ENCODE measurements at places on chromosomes 2 and 18. TPM values are rescaled to one million over a fixed set of nuclear protein-coding genes. Genes with fewer than 3 reads are reported as not detected.

GRCh38 chr2:69798909-69799526, 30.4 kb upstream of the GMCL1 start:
- no peak overlapping the region for H3K4me3 ChIP-seq
- peak; percentile 17 for DNase-seq
- H3K4me1 ChIP-seq, result peaks cover under 1% of the 10 kb centered on the region
- no peaks in the 10 kb centered on the region for H3K36me3 ChIP-seq
- no peaks in the 10 kb centered on the region for H3K27me3 ChIP-seq

- H3K4me3 ChIP-seq, result no peak overlapping the region
- no peaks in the 10 kb centered on the region for H3K27me3 ChIP-seq
Measured at GRCh38 chr18:57231864-57232263, 85.0 kb downstream of the BOD1L2 start.

- DNase-seq, result no peak
- H3K36me3 ChIP-seq, result no peaks in the 10 kb centered on the region
- H3K27ac ChIP-seq, result no peak overlapping the region
- H3K4me1 ChIP-seq, result no peaks in the 10 kb centered on the region
- no peak overlapping the region for H3K4me3 ChIP-seq
Measured at GRCh38 chr2:120994301-120994995, 258.8 kb downstream of the GLI2 start.

DNA sequence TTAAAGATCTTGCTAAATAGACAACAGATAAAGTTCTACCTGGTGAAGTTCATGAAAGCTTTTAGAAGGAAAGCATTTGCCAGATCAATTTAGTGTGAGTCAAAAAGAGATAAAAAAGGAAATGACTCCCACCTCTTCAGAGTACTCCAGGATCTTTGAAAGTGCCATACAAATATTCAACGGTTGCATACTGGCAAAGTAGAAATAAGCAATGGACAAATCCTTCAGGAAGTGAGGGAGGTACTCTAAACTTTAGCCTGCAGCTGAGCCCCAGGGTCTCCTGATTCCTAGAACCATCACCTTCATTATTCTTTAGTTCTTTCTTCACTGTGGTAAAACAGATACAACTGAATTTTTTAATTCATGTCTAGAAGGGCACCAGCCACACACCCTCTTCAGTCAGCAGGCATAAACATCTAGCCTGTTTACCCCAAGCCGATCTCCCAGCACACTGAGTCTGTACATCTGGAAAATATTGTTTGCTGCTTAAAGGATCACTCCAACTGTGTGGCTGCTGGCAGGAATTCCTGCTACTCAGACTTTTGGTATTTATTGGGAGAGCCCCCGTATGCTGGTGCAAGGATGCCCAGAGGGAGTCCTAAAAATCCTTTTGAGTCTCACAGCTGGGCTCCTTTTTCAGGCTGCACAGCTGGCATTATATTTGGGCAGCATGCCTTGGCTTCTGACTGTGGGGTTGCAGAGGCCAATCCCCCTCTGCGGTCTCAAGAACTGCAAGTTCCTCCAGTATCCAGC, 72.3 kb upstream of the SESTD1 start:
- H3K4me1 ChIP-seq, result no peaks in the 10 kb centered on the region
- no peaks in the 10 kb centered on the region for H3K36me3 ChIP-seq
- no peak for DNase-seq
- no peak overlapping the region for H3K4me3 ChIP-seq
- peaks cover 4% of the 10 kb centered on the region for H3K27me3 ChIP-seq

- H3K27me3 ChIP-seq, result no peaks in the 10 kb centered on the region
- H3K4me3 ChIP-seq, result peak overlapping the region; percentile 46
- no peaks in the 10 kb centered on the region for H3K36me3 ChIP-seq
- no peak overlapping the region for H3K27ac ChIP-seq
- no peaks in the 10 kb centered on the region for H3K4me1 ChIP-seq
Measured at GRCh38 chr18:3985020-3985419, 470.1 kb downstream of the DLGAP1 start.

DNA sequence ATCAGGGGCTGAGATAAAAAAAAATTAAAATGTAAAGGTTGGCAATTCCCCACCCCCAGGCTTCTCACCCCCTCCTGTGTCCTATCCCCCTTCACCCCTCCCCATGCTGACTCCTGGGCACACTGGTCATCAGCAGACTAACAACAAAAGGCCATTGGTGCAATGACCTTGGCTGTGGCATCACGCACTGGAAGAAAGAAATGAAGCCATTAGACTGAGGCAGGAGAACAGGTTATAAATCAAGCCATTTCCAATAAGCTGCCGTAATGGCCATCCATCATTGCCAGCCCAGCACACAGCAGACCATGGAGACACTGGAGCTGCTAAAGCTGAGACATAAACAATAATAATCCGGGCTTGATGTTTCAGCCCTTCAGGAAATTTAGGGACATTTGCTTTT, 342.4 kb upstream of the ETAA1 start:
- H3K27me3 ChIP-seq, result no peaks in the 10 kb centered on the region
- no peak overlapping the region for H3K27ac ChIP-seq
- no peak overlapping the region for H3K4me3 ChIP-seq
- no peak for DNase-seq
- no peaks in the 10 kb centered on the region for H3K4me1 ChIP-seq
- no peaks in the 10 kb centered on the region for H3K36me3 ChIP-seq

DNA sequence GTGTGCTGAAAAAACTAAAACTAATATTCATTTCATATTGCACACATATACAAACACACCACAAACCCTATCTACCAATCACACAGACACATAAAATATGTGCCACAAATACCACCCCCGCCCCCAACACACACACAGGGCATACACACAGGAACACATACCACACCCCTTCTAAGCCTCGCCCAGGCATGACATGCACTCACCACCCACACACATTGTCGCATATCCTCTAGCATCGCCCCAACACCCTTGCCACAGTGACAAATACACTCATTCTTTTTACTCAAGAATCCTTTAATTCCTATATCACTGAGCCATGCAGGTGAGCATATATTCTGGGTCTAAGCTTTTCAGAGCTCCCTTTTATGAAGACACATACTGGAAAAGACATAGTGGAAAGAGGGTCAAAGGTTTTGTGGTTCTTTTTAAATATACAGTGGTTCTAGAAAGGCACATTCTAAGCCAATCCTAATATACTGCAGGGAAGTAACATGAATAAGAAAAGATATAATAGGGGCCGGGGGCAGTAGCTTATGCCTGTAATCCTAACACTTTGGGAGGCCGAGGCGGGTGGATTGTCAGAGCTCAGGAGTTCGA, 24.5 kb upstream of the LCLAT1 start:
- peak overlapping the region; percentile 15 for H3K27ac ChIP-seq
- H3K4me3 ChIP-seq, result peak overlapping the region; percentile 27
- H3K4me1 ChIP-seq, result peaks cover 17% of the 10 kb centered on the region
- no peaks in the 10 kb centered on the region for H3K27me3 ChIP-seq
- H3K36me3 ChIP-seq, result no peaks in the 10 kb centered on the region

- no peak overlapping the region for H3K27ac ChIP-seq
- peak; percentile 41 for DNase-seq
- H3K4me3 ChIP-seq, result no peak overlapping the region
- no peaks in the 10 kb centered on the region for H3K27me3 ChIP-seq
Measured at GRCh38 chr2:224778474-224778877, 62.3 kb upstream of the CCDC195 start.

- no peak overlapping the region for H3K27ac ChIP-seq
- peaks cover 8% of the 10 kb centered on the region for H3K4me1 ChIP-seq
- no peak overlapping the region for H3K4me3 ChIP-seq
Measured at GRCh38 chr2:39107156-39107555, 13.7 kb downstream of the SOS1 start.

- no peak for DNase-seq
- no peaks in the 10 kb centered on the region for H3K36me3 ChIP-seq
- H3K4me3 ChIP-seq, result no peak overlapping the region
- H3K27me3 ChIP-seq, result peaks cover 4% of the 10 kb centered on the region
Measured at GRCh38 chr18:45631077-45631476, 15.8 kb downstream of the SLC14A2 start.

- H3K36me3 ChIP-seq, result no peaks in the 10 kb centered on the region
- peaks cover 7% of the 10 kb centered on the region for H3K4me1 ChIP-seq
- H3K27ac ChIP-seq, result no peak overlapping the region
- no peaks in the 10 kb centered on the region for H3K27me3 ChIP-seq
Measured at GRCh38 chr2:241219030-241219382, 30.5 kb downstream of the ANO7 start.

DNA sequence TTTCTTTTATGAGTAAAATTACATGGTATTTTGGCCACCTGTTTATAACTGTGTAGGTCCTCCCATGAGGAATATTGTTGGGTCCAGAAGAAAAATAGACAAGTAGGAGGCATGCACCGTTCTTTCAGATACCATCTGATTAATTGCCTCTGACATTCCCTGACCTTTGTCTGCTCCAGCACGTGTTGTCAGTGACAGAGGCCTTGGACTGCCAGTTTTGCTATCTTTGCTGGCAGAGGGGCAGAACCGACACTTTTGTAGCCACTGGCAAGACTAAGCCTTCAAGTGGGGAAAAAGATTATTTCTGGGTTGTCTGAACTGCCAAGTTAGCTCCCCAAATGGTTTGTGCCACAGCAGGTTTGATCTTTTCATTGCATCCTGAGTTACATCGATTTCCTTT, 276.9 kb downstream of the CAMKMT start:
- no peak overlapping the region for H3K27ac ChIP-seq
- H3K27me3 ChIP-seq, result no peaks in the 10 kb centered on the region
- no peak overlapping the region for H3K4me3 ChIP-seq
- DNase-seq, result no peak
- H3K36me3 ChIP-seq, result no peaks in the 10 kb centered on the region

DNA sequence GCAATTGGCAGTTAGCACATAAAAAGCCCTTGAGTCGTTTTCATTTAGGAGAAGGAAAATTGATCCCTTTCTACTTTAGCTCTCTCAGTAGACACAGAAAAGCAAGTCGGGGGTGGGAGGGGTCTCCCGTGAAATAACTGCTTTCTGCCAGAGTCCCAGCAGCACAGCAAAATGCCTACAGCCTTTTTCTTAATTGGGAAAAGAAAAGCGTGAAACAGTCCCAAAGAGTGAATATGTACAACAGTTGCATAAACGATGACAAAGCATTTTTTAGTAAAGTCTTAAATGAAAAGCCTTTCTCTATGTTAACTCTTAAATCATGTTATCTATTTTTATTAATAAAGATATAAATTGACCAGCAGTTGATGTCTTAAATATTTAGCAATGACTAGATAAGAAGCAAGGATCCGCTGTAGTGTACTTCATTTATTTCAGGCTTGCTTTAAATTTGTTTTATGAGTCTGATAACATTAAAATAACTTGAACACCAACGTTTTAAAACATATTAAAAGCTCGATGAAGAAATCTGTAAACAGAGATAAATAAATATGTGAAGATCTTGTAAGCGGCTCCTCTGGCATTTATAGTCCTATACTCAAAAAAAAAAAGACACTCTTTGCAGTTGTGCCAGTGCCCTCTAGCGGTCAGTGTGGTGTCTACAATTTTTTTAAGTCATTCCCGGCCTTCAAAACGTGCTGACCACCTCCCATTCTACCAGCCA, 42.3 kb upstream of the ATIC start:
- H3K36me3 ChIP-seq, result no peaks in the 10 kb centered on the region
- DNase-seq, result peak; percentile 29
- no peak overlapping the region for H3K27ac ChIP-seq
- H3K4me3 ChIP-seq, result no peak overlapping the region
- H3K4me1 ChIP-seq, result peaks cover 4% of the 10 kb centered on the region

GRCh38 chr2:10487081-10487740, 39.1 kb upstream of the ODC1 start:
- no peak overlapping the region for H3K4me3 ChIP-seq
- no peak overlapping the region for H3K27ac ChIP-seq
- no peak for DNase-seq
- no peaks in the 10 kb centered on the region for H3K36me3 ChIP-seq
- no peaks in the 10 kb centered on the region for H3K27me3 ChIP-seq

DNA sequence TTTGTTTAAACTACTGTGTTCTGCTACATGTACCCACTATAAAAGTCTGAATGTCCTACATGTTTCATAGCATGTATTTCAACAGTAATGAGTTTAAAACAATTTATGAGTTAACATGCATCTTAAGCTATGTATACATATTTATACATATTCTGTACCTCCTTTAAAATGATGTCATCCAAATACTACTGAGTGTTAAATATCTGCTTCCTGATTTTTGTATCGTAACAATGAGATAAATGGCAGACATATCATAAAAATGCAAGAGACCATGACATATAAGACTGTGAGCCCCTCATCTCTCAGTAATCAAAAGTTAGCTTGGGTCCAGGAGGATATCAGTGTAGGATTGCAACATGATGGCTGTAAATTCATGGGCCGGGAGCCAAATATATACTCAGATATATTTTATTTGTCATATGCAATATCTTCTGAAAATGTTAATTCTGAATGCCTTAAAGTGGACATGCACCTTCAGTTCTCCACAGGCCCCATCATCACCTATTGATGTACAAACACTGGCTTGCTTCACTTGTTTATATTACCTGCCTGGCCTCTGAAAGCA, 3.6 kb downstream of the COL5A2 start:
- no peak for DNase-seq
- H3K4me1 ChIP-seq, result no peaks in the 10 kb centered on the region
- peaks cover 1% of the 10 kb centered on the region for H3K27me3 ChIP-seq

- no peak overlapping the region for H3K4me3 ChIP-seq
- no peaks in the 10 kb centered on the region for H3K4me1 ChIP-seq
- no peaks in the 10 kb centered on the region for H3K36me3 ChIP-seq
- no peak overlapping the region for H3K27ac ChIP-seq
- H3K27me3 ChIP-seq, result no peaks in the 10 kb centered on the region
Measured at GRCh38 chr2:186570604-186571003, 19.3 kb upstream of the ITGAV start.

DNA sequence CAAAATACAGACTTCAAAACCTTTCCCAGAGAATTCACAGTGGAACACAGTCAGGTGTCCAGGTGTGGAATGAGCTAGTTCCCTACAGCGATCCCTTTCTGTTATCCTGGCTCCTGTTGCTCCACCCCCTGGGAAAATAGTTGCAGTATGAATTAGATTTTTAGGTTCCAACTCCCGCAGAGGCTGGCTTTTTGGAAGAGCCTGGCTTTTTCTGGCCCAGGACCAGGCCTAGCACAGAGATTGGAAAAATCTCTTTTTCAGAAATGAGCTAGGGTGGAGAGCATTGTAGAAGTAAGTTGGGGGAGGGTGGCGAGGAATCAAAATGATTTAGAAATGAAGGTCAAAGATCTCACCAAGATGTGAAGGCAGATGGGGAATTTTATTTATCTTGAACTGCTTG, 27.1 kb downstream of the COL5A2 start:
- H3K27ac ChIP-seq, result no peak overlapping the region
- H3K4me1 ChIP-seq, result no peaks in the 10 kb centered on the region
- DNase-seq, result no peak
- H3K27me3 ChIP-seq, result no peaks in the 10 kb centered on the region
- no peaks in the 10 kb centered on the region for H3K36me3 ChIP-seq

Gene REG1A
- total RNA-seq, result not detected

Gene SPP2
- not detected for total RNA-seq

Gene CCDC74B
- not detected for total RNA-seq

Gene TGIF1
- total RNA-seq, result 37.3 TPM

Gene MFSD2B
- 0.39 TPM for total RNA-seq

Gene INHBB
- not detected for total RNA-seq

Gene IL36B
- not detected for total RNA-seq

Gene EPAS1
- total RNA-seq, result 4.4 TPM

Gene SF3B6
- total RNA-seq, result 62.3 TPM

Gene ZBTB7C
- total RNA-seq, result not detected

Gene ITGB6
- total RNA-seq, result not detected

Gene ITPRIPL1
- total RNA-seq, result 27.8 TPM

Data from CD4-positive, CD25-positive, alpha-beta regulatory T cell (primary cell).